ENCODE measurements at places on chromosomes 5 and 9. TPM values are rescaled to one million over a fixed set of nuclear protein-coding genes. Genes with fewer than 3 reads are reported as not detected.

RECK gene
- total RNA-seq = 5.4 TPM

IL5 gene
- total RNA-seq = not detected

PRR16 gene
- total RNA-seq = 0.05 TPM

GARIN3 gene
- not detected for total RNA-seq

GNPDA1 gene
- total RNA-seq = 55.5 TPM

ZNF354C gene
- total RNA-seq = 0.79 TPM

SARDH gene
- 0.07 TPM for total RNA-seq

SLC25A2 gene
- total RNA-seq = not detected

LEAP2 gene
- total RNA-seq = 0.65 TPM

ZFP37 gene
- total RNA-seq = 1.4 TPM

TAS2R1 gene
- total RNA-seq = not detected

ADGRD2 gene
- total RNA-seq = 0.03 TPM

IFNK gene
- not detected for total RNA-seq

NOXA1 gene
- total RNA-seq = 1.6 TPM

CTNND2 gene
- total RNA-seq = not detected

LCN12 gene
- 1.2 TPM for total RNA-seq

CCDC171 gene
- total RNA-seq = 0.31 TPM

GFI1B gene
- 0.09 TPM for total RNA-seq

SYNPO gene
- total RNA-seq = 21.7 TPM

GPR150 gene
- 0.07 TPM for total RNA-seq

FOXD4L6 gene
- total RNA-seq = 0.06 TPM

AQP7 gene
- total RNA-seq = 0.25 TPM

SNAPC3 gene
- 18.6 TPM for total RNA-seq

CLIC3 gene
- 5.6 TPM for total RNA-seq

PHF24 gene
- 0.09 TPM for total RNA-seq

PCSK1 gene
- total RNA-seq = 0.29 TPM

KCNN2 gene
- 0.20 TPM for total RNA-seq

BTNL3 gene
- not detected for total RNA-seq

PNPLA7 gene
- 0.44 TPM for total RNA-seq

C5orf58 gene
- total RNA-seq = not detected

ATOSB gene
- total RNA-seq = 12.3 TPM

C8G gene
- 1.3 TPM for total RNA-seq

SMC5 gene
- total RNA-seq = 15.1 TPM

OGN gene
- total RNA-seq = not detected

LCN1 gene
- 0.26 TPM for total RNA-seq

PCDHGB4 gene
- total RNA-seq = 0.81 TPM

C9 gene
- not detected for total RNA-seq

CDH9 gene
- total RNA-seq = not detected

ENDOG gene
- total RNA-seq = 37.5 TPM

GPX8 gene
- total RNA-seq = 34.4 TPM

SOHLH1 gene
- 0.05 TPM for total RNA-seq

CDH18 gene
- total RNA-seq = not detected

PCDH12 gene
- not detected for total RNA-seq

LECT2 gene
- total RNA-seq = not detected
